Stimulated activated CD4-positive, alpha-beta T cell treated with anti-CD3 and anti-CD28 coated beads, Interleukin-4, amount 100 ng/mL, for 1 hour (primary cell): ENCODE measurements at places on chromosomes 2 and 18.

DNA sequence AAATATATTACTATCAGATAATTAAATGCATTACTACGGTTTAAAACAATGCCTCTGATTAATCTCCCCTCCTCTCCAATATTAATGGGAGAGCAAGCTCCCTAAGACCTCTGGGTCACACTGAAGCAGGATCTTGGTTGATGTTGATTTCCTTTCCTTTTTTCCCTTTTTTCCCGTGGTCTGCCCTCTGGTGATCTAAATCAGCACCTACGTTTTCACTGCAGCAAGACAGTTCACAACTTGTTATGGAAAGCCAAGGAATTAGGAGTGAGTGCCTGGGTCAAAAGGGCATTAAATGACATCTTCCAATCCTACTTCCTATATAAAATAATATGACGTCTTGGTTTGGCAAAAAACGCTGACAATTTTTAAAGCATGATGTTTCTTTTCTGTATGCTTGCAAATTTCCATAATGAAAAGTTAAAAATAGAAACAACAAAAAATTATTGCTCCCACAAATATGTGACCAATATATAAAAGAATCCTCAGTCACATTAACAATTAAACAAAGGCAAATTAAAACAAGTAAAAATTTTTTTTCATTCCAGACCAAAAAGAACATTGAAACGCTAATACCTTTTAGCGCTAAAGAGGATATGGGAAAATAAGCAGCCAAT, 7.9 kb upstream of the CFAP36 start:
- DNase-seq: no peak

- no peak for DNase-seq
Observed at GRCh38 chr2:84102274-84102673, 356.8 kb downstream of the SUCLG1 start.

- no peak for DNase-seq
Observed at GRCh38 chr2:165820296-165820695, 26.2 kb upstream of the GALNT3 start.

DNA sequence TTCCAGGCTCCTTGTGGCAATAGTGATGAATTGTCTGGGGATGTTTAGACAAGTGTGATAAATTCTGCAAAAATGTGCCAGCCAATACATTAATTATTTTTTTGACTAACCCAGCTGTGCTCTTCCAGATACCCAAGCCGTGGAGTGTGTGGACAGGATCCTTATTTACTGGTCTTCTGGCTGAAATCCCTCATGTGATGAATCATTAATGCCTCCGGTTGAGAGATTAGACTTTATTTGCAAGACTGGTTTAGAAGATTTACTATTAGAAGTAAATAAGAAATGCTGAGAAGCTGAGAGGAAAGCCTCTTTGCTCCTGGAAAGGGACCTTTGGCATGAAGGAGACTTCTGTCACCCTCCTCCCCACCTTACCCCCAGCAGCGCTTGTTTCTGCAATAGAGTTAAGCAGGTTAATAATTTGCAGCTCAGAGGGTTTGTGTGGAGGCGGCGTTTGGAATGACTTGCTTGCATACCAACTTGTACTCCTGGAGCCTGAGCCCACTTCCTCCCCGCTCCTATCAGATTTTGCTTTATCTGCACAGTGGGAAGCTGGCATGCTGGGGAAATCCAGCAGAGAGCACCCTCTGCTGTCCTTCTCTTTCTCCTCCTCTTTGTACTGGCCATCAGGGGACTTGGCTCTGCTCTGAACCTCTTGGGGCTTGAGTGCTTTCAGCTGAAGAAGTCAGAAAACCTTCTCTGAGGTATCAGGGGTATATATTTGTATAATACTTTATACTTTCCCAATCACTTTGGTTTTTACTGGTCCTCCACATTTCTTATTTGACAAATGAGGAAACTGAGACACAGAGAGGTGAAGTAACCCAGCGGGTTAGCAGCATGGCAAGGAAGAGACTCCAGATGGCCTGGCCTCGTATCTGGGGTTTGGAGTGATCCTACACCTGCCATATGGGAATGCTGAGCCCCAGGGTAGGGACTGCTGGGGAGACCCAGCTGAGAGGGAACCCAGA, 16.3 kb downstream of the SLC3A1 start:
- DNase-seq: no peak

DNA sequence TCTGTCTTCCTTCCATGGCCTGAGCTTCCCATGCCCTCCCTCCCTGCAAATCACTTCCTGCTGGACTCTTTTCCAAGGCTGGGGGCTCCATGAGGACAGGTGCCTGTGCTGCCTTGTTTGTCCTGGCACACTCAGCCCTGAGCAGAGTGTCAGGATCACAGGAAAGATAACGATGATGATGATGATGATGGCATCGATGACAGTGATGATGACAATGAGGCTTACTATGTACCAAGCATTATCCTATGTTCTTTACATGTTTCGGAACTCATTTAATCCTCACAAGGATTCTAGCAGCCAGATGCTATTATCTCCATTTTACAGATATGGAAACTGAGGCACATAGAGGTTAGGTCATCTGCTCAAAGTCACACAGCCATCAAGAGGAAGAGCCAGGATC, 170.0 kb downstream of the CTIF start:
- no peak for DNase-seq

- no peak for DNase-seq
Observed at GRCh38 chr2:221405521-221405920, 166.6 kb downstream of the EPHA4 start.

GRCh38 chr18:76351961-76352581, 143.0 kb downstream of the ZNF516 start:
- no peak for DNase-seq

DNA sequence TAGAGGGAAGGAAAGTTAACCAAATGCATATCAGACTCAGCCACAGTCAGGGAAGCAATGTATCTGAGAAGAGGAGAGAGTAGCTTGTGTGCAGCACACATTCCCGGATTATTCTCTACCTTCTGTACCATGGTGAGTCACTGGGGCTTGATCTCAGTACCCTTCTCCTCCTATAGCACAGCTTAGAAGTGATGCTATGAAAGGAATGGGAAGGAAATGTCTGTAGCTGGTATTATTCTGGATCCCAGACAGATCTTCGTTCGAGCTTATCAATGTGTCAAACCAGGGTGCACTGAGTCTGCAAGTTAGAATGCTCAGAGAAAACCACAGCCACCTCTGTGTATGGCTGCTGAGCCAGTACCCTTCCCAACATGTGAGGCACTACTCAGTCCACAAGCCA, 88.0 kb upstream of the NFU1 start:
- DNase-seq: no peak

- DNase-seq: no peak
Observed at GRCh38 chr2:108492364-108492763, 41.9 kb upstream of the LIMS1 start.

DNA sequence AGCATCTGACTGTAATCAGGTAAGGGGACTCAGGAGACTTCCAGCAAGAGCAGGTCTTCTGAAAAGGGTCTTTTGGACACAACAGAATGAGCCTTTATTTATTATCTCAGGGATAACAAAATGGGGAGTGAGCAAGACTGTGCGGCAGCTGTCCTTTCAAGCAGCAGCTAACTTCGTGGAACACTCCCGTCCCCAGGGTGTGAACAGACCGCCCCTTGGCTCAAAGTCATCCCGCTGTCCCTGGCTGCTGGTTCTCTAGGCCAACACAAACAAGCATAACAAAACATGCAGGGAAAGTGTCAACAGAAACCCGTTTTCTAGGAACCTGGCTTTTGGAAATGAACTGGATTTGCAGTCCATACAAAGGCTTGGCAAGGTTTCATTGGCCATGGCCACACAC, 787.9 kb upstream of the FANCL start:
- no peak for DNase-seq

DNA sequence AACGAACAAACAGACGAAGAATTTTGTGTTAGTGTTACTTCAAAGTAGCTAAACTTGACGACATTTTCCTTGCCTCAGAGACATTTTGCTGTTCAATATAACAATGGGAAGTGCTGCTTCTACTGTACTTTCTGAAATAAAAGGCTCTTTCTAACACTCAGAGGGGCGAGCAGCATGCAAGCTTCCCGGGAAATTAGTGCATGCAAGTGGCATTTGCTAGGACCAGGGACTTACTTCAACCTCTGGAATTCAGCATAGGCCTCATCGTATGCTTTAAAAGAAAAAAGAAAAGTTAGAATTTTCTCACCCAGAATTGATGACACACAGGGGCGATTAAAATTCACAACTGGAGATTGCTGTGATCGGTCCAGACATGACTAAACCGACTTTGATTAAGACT, 62.5 kb upstream of the LPIN2 start:
- DNase-seq: no peak

DNA sequence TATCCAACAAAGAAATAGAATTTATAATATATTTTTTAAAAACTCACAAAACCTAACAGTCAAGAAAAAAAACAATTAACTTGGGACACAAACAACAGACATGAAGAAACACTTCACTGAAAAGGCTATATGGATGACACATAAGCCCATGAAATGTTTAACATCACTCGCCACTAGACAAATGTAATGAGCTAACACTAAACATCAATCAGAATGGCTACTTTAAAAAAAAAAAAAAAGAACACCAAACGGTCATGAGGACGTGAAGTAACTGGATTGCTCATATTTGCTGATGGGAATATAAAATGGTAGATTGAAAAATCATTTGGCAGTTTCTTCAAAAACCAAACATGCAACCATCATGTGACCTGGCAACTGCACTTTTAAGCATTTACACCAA, 97.3 kb upstream of the RGPD4 start:
- DNase-seq: no peak

DNA sequence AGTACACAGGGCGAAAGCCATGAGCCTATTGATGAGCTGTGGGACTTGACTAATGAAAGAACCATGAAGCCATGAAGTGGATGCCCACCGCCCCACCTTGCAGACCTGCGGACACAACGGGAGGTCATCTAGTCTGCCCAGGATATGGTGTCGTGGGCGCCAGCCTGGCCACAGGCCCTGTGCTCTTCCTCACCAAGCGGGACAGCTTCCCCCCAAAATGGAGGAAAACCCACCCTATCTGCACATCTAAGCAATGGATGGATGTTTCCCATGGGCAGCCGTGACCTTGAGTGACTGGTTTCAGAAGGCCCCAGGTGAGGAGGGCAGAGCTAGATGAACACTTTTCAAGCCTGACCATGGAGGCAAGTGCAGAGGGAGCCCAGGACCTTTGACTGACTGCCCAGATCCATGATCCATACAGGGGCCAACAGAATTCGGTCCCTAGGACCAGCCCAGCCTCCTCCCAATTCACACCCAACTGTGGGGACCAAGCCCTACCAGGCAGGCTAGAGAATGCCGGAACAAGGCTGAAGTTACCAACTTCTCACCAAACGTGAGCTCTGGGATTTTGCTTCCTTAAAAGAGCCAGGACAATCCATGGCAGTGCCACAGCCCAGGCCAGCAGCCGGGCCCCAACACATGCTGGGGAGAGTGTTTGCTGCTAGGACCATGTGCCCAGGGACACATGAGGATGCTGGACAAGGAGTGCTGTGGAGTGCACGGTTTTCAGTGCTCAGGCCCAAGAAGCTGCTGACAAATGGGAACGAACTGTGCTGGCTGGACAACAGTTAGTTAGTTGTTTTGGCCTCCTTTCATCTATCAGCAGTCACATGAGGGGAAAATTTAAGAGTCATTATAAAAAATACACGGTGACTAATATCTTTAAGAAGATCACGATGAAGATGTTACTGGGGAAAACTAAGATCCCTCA, 249.4 kb downstream of the HDAC4 start:
- DNase-seq: no peak
